ACHN (cell line): ENCODE measurements at places on chromosomes 2 and 18.

GRCh38 chr2:42752314-42752713 is 11.6 kb downstream of the OXER1 start:
- DNase-seq = no peak

DNA sequence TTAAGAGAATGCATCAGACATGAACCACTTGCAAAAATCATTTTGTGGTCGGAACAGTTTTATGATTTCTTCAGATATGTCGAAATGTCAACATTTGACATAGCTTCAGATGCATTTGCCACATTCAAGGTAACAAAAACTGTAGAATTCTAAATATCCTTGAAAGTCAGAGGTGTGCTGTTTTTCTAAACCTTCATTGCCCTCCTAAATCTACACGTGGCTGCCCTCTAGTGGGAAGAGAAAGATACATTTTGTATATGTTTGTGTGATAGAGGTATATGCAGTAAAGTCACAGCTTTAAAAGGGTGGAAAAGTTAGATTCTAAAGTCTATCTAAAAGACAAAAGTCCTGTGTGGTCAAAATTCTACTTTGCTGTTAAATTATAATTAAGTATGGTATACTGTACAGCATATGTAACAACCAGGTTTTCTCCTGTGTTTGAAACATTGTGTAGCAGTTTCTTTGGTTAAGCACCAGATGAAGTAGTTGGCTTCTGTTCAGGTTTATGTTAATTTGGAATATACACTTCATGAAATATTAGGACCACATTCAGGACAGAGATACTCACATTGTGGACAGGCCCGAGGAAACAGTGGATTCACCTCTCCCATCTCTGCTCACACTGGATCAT is 65.9 kb upstream of the ITM2C start:
- peak; percentile 72 for DNase-seq

DNA sequence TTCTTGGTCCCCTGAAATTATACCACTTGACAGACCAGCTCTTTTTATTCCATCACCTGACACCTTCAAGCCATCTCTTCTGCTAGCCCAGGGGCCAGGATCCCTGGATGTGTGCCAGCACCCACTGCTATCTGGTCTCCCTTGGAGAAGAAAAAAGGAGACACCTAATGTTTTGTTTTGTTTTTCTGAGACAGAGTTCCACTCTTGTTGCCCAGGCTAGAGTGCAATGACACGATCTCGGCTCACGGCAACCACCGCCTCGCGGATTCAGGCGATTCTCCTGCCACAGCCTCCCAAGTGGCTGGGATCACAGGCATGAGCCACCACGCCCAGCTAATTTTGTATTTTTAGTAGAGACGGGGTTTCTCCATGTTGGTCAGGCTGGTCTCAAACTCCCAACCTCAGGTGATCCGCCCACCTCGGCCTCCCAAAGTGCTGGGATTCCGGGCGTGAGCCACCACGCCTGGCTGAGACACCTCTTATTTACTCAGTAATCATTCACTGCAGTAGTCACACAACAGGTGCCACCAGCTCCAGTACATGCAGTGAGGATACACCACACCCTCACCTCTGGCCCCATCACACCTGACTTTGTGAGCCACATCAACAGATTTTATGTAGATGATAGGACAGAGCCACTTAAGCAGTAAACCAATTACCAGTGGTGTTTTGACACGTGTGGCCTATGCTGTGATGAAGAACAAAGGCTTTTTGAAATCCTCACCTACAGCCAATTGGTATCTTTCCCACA is 42.8 kb upstream of the PCBP1 start:
- no peak for DNase-seq

DNA sequence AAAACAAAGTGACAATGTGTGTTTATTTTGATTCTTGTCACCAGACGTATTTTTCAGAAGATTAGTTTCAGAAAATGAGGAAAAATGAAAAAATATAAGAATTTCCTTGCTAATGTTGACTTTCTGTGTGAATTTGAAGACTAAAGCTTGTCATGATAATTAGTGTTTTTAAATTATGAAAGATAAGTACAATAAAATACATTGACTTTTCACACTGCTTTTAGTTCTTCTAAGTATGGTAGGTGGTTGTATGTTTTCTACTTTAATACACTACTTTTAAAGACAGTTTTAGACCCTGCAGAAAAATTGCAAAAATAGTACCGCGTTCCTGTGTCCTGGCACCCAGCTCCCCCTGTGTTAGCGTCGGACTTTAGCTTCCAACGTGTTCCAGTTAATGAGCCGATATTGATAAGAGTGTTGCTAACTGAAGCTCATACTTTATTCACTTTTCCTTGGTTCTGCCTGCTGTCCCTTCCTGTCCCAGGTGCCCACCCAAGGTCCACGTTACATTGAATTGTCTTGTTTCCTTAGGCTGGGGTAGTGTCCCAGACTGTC is 695 bp downstream of the RBFA start:
- no peak for DNase-seq

DNA sequence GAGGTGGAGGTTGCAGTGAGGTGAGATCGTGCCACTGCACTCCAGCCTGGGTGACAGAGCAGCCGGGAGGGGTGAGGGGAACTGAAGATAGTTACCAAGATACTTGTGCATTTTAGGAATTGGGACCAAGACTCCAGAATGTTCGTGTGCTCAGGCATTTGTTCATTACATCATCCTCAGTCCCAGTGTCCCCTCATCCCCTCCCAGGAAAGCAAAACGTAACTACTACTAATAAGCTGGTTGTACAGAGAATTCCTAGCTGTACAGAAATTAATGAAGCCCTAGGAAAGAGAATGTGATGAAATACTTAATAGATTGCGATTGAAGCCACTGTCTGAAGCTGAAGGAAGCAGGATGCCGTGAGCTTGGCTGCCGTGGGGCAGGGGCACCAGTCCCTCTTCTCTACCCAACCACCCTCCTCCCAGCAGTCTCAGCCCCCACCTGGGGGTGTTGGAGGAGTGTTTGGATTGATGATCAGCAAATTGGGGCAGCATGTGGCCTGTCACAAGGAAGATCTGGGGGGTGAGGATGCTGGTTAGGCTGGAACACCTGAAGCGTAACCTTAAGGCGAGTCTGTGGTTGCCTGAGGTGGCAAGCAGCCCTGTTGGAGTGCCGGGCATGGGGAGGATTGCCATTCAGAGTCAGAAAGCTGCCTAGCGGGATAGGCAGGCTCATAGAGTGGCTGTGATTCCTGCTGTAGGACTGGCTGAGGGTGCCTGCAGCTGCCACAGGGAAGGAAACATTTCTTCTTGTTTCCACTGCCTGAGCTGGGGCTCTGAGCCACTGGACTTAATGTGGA is 140.9 kb downstream of the SH3RF3 start:
- DNase-seq = no peak

- DNase-seq = no peak
Observed at GRCh38 chr2:149861034-149861433, 273.5 kb upstream of the MMADHC start.

DNA sequence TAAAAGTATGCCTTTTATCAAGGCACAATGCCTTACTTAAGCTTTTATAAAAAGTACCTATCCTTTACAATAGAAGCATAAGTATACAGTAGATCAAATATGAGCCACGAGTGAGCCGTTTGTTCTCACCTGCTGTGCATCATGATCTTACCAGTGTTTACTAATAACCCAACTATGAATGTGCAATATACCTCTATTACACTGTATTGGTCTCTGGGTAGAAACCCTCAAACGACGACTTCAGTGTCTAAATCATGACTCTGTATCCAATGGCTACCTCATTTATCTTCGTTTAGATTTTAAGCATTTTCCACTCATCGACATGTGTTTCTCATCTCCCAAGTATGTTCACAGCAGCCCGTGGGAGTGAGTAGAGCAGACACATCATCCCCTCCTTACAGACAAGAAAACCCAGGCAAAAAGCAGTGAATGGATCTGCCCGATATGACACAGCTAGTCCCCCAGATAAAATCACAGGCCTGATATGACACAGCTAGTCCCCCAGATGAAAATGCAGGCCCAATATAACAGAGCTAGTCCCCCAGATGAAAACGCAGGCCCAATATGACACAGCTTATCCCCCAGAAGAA is 279.8 kb downstream of the TNS1 start:
- no peak for DNase-seq

GRCh38 chr2:32118055-32118454 is 47.6 kb upstream of the SLC30A6 start:
- DNase-seq = no peak

GRCh38 chr2:24708537-24709152 is 84.5 kb downstream of the PTRHD1 start:
- no peak for DNase-seq

- no peak for DNase-seq
Observed at GRCh38 chr2:62736899-62737559, 31.5 kb downstream of the EHBP1 start.

DNA sequence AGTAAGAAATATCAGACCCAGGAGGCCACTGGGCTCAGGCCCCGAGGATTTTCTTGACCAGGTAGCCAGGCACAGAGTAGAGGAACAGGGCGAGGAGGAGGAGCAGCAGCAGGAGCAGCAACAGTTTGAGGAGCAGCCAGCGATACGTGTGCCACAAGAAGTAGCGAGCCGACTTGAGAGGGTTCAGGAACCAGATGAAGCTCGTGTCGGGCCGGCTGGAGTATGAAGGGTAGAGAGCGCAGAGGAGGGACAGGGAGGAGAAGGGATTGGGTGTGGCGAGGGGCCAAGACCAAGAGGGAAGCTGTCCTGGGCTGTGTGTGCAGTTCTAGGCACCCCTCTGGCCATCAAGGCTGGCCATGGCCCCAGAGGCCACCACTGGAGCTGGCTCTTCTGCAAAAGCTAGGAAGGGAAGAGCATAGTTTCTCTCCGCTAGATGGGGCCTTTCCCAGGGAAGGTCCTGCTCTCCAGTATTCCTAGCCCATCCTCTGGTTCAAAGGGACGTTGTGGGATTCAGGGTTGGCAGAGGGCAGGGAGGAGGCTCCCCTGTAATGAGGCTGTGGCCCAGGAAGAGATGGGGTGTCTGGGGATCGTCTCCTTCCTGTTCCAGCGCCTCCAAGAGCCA is 17.8 kb downstream of the OTOF start:
- DNase-seq = no peak

- DNase-seq = no peak
Observed at GRCh38 chr18:13518382-13518781, 208.0 kb downstream of the FAM210A start.

- peak; percentile 86 for DNase-seq
Observed at GRCh38 chr2:26033270-26033817, 540 bp upstream of the RAB10 start.

DNA sequence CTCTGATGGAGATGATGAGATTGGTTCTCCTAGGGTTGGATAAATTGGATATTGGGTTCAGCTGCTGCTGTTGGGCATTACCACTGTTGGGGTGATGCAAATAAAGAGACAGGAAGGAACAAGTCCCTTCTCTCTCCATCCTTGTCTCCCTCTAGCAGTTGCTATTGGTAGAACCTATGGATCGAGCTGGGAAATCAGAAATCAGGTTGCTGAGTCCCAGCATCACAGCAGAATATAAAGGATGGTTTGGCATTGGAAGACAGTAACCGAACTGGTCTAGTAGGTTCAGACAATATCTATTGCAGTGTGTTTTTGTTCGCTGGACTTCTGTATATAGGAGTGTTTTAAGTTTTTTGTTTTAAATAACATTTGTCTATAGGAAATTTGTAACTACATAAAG is 8.1 kb downstream of the WDR43 start:
- no peak for DNase-seq

DNA sequence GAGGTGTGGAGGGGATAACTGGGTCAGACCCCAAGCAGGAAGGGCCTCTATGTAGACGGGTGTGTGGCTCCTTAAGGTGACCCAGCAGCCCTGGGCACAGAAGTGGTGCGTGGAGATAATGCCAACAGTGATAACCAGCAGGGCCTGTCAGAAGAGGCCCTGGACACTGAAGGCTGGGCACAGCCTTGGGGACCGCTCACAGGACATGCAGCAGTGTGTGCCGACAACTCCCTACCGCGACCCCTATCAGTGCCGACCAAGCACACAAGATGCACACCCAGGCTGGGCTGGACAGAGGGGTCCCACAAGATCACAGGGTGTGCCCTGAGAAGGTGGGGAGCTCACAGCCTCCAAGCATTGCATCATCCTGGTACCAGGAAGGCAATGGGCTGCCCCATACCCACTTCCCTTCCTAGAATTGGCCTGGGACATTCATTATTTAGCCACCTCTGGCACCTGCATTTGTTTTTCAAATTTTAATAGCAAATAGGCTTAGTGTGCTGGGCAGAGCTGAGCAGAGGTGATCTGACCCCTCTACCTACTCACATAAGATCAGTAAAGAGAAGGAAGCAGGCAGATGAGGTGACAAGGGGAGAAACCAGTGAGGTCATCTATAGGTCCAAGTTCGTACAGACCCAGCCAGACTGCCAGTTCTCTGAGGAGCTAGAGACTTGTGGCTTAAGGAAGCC is 55.2 kb downstream of the BCL11A start:
- no peak for DNase-seq
